Lower leg skin (tissue), 4 donors: ENCODE measurements at places on chromosomes 2 and 18.

DNA sequence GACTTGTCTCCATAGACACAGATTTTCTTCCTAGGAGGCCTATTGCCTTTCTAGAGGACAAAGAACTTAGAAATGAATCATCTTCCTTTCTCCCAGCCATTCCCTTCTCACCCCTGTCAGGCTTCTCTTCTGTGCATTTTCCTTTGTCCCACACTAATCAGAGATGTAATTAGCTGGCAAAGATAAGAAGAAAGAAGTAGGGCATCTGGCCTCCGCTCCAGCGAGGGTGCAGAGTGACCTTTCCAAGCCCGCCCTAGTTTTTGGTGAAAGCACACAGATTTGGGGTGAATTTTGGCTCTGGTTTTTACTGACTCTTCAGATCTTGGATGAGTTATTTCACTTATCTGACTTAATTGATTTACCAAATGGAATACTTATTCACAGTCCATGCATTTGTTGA, 626.5 kb downstream of the ZEB2 start:
- no peak for DNase-seq

GRCh38 chr2:152051436-152051835, 47.4 kb downstream of the CACNB4 start:
- DNase-seq = no peak

- DNase-seq = no peak
Measured at GRCh38 chr2:16121986-16122390, 181.6 kb downstream of the MYCN start.

- no peak for DNase-seq
Measured at GRCh38 chr2:196119926-196120325, 51.3 kb upstream of the DNAH7 start.

GRCh38 chr2:217246108-217246507, 386.2 kb upstream of the TNP1 start:
- no peak for DNase-seq

DNA sequence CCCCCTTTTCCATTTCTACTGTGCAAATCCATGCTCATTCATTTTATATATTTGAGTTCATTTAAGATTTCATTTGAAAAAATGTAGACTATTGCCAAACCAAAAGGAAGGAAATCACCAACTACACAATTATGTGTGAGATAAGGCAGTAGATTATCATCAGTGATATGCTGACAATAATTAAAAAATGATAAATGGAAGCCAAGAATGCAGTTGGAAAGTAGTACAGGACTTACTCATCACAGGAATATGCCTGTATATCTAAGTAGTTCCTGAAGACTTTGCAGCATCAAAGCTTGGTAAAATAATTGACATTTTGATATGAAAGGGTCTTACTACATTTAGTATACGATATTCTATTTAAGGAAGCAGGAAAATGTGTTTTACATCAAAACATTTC, 166.1 kb upstream of the OTX1 start:
- DNase-seq = no peak

DNA sequence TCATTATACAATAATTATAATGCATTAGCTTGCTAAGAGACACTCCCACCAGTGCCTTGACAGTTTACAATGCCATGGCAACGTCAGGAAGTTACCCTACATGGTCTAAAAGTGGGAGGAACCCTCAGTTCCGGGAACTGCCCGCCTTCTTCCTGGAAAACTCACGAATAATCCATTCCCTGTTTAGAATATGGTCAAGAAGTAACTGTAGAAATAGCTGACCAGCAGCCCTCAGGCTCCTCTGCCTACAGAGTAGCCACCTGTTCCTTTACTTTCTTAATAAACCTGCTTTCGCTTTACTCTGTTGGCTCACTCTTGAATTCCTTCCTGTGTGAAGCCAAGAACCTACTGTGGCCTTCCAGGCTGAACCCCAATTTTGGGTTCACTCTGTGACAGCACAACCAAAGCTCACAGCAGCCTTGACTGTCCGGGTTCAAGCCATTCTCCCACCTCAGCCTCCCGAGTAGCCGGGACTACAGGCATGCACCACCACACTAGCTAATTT, 20.0 kb upstream of the PTPN2 start:
- DNase-seq = no peak

DNA sequence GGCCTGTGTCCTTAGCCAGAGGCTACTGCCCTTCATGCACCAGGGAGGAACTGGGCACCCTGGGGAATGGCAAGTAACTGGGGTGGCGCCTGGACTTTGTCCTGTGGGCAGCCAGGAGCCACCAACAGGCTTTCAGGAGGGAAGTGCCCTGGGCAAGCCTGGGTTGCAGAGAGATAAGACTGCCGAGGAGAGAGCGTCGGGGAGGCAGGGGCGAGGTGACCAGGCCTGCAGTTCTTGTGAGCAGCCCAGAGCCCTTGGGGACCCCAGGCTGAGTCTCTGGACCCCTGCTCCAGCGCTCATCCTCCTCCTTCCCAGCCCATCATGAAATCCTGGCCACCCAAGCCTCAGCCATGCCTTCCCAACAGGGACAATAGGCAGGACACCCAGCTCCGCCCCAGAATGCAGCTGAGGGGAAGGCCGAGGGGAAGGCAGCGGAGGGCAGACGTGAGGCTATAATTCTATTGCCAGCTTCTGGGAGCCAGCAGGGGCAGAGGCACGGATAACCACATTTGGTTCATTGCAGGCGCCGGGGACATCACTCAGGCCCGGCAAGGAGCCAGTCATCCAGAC, 25.1 kb downstream of the ADRA2B start:
- DNase-seq = peak; percentile 74

DNA sequence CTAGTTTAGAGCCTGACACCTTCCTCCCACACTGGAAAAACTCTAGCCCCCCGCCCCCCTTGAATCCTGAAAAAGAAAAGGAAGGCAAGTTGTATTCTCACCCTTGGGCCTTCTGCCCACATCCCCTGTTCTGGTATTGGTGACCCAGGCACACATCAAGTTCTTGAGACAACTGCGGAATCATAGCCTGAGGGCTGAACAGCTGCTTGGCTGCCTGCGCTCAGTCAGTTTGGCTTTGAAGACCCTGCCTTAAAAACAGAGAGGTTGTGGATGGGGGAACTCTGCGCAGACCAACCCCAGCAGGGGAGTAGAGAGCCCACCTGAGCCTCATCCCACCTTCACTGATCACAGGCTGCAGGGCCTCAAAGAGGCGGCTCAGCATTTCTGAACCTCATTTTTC, 229.2 kb downstream of the ANAPC1 start:
- DNase-seq = no peak

GRCh38 chr2:46922606-46923005, 7.0 kb upstream of the MCFD2 start:
- no peak for DNase-seq

DNA sequence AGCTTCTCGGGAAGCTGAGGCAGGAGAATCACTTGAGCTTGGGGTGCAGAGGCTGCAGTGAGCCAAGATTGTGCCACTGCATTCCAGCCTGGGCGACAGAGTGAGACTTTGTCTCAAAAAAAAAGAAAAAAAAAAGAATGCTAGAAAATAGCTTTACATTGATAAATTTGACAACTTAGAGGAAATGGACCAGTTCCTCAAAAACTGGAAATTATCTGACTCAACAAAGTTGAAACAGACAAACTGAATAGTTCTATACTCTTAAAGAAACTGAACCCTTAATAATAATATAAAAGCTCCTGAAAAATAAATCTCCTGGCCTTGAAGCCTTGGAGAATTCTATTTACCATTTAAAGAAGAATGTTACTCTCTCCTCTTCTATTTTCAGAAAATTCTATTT, 151.0 kb upstream of the BCL2L11 start:
- no peak for DNase-seq

- DNase-seq = no peak
Measured at GRCh38 chr2:188845692-188846091, 128.5 kb upstream of the COL3A1 start.

DNA sequence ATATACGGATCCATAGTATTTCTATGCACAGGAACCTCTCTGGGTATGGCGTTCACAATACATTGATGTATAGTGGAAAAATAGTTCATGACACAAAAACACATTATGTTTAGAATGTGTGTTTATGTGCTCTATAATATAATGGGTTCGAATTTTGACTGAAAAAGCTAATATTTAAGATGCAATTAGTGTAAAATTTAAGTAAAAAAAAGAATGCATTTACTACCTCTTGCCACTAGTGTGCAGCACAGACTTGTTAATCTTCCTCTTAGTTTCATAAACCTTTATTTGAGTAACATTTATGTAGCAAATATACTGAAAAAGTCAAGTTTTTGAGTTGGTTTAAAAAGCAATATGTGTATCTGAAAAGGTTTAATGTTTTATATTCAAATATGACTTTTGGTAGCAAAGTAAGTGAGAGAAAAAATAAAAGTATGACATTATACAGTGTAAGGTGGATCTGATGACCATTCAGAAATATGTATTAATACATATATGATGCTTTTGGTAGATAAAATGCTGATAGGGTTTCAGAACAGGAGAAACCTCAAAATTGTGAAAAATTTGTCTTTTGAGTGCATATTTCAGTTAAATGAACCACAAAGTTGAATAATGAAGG, 49.4 kb downstream of the CCDC102B start:
- DNase-seq = no peak

GRCh38 chr2:233059797-233060500, at the start of gene INPP5D:
TSS of gene INPP5D (plus strand) at chr2:233060342. CDS start at chr2:233060479, 137 bp downstream.
- DNase-seq = peak; percentile 88

DNA sequence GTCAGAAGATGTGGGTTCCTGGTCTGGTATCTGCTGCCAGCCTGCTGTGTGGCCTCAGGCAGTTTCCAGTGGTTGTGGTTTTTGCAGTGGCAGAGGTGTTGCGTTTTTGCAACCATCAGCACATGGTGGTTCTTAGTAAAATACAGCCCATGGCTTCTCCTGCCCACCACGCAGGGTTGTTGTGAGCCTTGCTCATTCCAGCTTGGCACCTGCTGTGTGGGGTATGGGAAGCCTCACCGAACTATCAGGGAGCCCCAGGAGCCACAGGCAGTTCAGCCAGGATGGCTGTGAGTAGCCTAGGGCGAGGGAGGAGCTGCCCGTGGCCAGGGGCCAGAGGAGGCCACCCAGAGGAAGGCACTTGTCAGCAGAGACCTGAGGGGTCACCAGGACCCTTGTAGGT, 9.8 kb downstream of the ARID5A start:
- DNase-seq = no peak

DNA sequence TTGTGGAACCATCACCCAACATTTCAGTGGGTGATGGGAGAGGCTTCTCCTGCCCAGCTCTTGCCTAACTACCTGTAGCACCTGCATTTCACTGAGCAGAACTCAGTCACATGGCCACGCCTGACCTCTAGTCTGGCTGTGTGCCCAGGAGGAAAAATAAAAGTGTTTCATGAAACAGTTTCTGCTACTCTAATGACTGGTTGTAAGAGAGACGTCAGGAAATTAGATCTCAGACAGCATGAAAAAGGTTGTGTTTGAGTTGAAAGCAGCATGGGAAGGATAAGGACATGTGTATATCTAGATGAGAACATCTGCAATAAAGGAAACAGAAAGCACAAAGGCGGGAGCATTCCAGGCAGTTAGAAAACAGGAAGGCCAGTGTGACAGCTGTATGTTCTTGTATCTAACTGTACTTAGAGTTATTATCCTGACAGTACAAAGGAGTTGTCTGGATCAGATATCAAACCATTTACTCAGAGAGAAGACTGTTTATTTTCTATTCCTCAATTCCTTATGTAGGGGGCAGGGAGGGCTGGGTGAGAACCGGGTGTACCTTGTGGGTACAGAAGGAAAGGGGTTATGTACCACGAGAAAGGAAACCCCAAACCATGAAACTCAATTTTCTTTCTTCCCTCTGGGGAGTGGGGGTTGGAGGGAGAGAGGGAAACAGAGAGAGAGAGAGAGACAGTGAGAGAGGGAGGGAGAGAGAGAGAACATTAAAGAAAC, 307.4 kb upstream of the VWC2L start:
- DNase-seq = no peak

- DNase-seq = no peak
Measured at GRCh38 chr2:36473230-36473629, 117.7 kb downstream of the CRIM1 start.

DNA sequence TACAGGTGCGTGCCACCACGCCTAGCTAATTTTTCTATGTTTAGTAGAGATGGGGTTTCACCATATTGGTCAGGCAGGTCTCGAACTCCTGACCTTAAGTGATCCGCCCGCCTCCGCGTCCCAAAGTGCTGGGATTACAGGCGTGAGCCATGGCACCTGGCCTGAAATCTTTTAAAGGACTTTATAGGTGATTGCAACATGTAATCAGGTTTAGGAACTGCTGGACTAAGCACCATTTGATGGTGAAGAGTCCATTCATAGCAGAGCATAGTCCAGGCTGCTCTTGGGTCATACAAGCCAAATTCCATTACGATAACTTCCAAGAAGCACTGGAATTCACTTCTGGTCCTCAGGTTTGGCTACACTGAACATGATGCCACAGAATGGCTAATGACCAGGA, 200.6 kb upstream of the SMAD2 start:
- DNase-seq = no peak

- no peak for DNase-seq
Measured at GRCh38 chr2:236498369-236498768, 71.3 kb upstream of the ACKR3 start.

DNA sequence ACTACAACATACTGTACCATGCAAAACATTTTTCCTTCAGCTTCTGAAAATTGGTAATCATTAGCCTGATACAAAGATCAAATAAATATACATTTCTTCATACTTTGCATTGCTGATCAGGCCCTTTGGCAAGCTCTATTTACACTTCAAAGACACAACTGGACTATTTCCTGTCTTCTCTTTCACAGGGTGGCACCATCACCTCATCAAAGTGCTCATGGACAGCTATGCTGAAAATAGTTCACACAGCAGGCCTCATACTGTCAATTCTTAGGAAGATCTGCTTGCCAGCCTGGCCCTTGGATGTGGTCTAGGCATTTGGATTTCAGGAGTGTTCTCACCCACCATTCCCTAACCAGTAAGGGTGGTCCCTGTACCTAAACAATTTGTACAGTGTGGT, 33.9 kb downstream of the FBXO15 start:
- DNase-seq = no peak
